Stimulated activated effector memory CD8-positive, alpha-beta T cell treated with anti-CD3 and anti-CD28 coated beads, Interleukin-12 subunit alpha, Interleukin-12 subunit beta, amount 100 ng/mL, for 72 hours (primary cell): ENCODE measurements at places on chromosomes 5 and 9.

DNA sequence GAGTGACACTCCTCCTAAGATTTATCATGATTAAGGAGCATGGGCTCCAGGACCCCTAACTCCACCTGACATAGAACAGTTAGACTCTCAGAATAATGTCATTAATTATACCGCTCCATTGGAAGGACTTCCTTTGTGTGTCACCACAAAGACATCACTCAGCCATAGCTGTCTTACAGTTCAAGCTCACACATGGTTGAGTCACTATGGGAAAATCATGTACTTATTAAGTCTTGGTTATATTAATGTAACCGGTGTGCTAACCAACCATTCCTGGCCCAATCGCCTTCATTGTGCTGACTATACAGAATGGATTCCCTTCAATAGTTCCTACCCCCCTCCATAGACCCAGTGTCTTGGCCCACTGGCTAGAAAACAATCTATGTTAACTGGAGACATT, 10.9 kb upstream of the MCCC2 start:
- peak; percentile 22 for DNase-seq

DNA sequence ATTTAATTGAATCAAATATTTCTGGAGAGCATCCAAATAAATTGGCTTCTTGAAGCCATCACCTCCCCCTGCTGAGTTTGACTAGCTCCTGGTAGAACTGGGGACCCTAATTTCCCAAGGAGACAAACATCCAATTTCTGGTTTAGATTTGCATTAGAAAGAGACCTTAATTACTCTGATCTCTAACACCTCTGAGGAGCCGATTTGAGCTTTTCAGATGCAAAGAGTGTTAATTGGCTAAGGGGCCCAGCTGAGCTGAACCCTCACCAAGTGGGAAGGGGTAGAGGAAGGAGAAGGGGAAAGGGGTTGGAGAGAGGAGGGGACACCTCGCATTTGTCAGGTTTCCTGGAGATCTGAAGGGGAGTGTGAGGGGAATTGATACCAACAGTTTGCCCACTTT, 145.4 kb upstream of the SHB start:
- no peak for DNase-seq

GRCh38 chr9:92179286-92180001, 64.2 kb upstream of the SPTLC1 start:
- DNase-seq = peak; percentile 45

GRCh38 chr9:21294364-21294774, 10.7 kb downstream of the IFNA5 start:
- no peak for DNase-seq

- no peak for DNase-seq
Observed at GRCh38 chr9:92710368-92710767, 40.4 kb upstream of the IPPK start.

- no peak for DNase-seq
Observed at GRCh38 chr9:99023831-99024230, 80.1 kb downstream of the COL15A1 start.

DNA sequence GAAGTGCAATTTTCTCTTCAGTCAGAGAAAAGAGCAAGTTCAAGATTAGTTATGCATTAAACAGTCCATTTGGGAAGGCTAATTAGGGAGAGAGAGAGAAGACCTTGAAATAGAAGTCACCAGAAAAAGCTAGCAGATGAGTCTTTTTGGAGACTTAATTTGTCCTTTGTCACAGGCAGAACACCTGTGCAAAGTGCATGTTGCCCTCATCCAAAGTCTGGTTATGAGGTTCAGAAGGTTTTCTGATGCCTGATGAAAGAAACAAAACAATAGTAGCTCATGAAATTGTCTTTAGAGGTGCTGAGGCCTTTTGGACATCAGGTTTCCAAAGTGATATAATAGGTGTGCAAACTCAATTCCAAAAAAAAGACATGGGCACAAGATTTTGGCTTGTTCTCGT, 199.3 kb downstream of the MAN2A1 start:
- DNase-seq = no peak

DNA sequence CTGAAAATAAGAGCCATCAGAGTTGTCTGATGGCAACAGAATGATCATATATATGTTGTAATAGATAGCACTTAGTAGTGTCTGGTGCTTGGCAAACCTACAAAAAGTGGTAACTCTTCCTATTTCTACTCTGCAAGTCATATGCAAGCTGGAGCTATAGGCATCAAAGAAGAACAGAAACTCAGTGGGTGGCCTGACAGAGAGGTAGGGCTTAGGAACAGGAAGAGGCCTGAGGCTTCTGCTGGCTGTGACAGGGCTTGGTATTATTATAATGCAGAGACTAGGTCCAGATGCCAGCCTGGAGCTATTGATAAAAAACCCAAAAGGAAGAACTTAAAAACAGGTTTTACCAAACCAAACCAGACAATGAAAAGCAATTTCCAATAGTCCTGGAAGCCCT, 4.4 kb upstream of the DIAPH1 start:
- DNase-seq = no peak

DNA sequence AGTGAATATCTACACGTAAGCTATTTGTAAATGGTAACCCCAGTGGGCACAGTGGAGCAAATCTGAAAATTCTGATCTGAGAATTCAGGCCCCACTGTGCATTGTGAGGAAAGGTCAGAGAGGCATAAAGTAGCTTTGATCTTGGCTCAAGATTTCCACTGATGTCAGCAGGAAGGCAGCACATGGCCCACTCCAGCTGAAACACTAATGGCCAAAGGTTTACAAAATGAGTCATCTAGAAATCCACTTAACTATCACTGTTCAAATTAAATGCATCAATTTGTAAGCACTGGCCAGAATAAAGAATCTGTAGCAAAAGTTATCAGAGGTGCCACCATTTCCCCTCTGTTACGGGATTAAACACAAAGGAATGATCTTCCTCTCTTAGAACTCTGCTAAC, 191.6 kb downstream of the C9orf152 start:
- no peak for DNase-seq

GRCh38 chr5:14405267-14405666, 176.3 kb upstream of the OTULINL start:
- no peak for DNase-seq

DNA sequence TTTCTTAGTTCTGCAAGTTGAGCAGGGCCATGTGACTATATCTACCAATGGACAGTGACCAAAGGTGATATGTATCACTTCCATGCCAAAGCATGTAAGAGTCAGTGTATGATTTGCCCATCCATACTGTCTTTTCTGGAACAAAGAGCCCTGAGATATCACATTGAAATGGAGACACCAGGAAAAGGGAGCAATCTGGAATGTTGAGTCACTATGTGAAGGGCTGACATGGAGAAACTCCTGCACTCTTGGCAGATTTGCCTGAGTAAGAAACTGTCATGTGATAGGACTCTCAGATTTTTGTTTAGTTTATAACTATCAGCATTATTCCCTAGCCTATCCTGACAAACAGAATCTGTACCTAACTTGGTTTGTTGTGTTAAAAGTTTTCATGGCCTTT, 29.8 kb upstream of the TMEM161B start:
- DNase-seq = no peak

GRCh38 chr5:91301106-91301846, 81.8 kb downstream of the ARRDC3 start:
- no peak for DNase-seq

DNA sequence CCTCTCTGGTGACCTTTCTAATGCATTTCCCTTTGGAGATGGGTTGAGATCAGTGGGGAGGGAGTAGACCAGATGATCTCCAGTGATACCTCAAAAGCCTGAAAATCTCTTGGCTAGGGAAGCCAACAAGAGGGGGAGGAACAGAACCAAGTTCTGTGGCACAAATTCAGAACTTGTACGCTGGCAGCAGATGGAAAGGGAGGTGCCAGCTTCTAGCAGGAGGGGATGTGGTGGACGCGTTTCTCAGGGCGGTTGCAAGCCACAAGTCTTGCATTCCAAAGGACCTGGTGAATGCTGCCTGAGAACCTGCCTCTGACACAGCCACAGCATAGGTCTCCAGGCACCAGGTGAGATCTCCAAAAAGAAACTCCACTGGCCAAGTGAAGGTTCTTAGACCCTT, 13.4 kb downstream of the SLIT3 start:
- DNase-seq = no peak

- DNase-seq = no peak
Observed at GRCh38 chr5:111236348-111236747, 12.2 kb downstream of the CAMK4 start.

- DNase-seq = no peak
Observed at GRCh38 chr9:120932086-120932823, 5.7 kb upstream of the TRAF1 start.

GRCh38 chr5:115494570-115495289, 49.8 kb downstream of the FEM1C start:
- no peak for DNase-seq

DNA sequence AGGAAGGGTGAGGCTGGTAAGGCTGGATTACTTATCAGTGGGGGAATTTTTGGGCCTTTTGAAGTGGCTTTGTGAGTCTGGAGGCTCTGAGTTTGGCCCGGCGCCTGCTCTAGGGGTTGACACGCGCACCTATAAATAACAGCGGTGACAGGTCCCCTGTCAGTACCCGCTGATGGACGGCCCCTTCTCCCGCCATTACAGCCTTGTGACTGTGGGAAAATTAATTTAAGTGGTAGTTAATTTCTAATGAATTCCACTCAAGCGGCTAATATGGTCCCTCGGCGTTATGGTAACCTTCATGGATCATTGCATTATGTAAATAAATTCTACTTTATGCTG, 16.5 kb downstream of the MRPL36 start:
- DNase-seq = no peak

GRCh38 chr9:137873408-137873807, 4.2 kb upstream of the CACNA1B start:
- no peak for DNase-seq

DNA sequence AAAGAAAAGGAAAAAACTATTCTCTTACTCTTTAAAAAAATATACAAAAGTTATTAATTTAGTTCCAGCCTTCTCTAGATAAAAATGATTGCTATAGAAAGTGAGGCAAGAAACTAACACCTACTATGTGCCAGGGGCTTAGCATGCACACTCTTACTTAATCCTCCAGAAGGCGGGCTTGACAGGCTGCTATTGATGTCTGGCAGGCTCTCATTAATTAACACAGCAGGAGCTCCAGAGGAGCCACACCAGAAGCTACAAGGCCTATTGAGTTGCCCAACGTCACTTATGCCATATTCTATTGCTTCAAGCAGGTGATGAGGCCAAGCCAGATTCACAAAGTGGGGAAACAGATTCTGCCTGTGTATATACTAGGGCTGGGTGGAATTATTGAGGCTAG, 54.6 kb upstream of the CLINT1 start:
- DNase-seq = no peak

GRCh38 chr5:167309941-167310517, 981.4 kb upstream of the WWC1 start:
- DNase-seq = no peak

DNA sequence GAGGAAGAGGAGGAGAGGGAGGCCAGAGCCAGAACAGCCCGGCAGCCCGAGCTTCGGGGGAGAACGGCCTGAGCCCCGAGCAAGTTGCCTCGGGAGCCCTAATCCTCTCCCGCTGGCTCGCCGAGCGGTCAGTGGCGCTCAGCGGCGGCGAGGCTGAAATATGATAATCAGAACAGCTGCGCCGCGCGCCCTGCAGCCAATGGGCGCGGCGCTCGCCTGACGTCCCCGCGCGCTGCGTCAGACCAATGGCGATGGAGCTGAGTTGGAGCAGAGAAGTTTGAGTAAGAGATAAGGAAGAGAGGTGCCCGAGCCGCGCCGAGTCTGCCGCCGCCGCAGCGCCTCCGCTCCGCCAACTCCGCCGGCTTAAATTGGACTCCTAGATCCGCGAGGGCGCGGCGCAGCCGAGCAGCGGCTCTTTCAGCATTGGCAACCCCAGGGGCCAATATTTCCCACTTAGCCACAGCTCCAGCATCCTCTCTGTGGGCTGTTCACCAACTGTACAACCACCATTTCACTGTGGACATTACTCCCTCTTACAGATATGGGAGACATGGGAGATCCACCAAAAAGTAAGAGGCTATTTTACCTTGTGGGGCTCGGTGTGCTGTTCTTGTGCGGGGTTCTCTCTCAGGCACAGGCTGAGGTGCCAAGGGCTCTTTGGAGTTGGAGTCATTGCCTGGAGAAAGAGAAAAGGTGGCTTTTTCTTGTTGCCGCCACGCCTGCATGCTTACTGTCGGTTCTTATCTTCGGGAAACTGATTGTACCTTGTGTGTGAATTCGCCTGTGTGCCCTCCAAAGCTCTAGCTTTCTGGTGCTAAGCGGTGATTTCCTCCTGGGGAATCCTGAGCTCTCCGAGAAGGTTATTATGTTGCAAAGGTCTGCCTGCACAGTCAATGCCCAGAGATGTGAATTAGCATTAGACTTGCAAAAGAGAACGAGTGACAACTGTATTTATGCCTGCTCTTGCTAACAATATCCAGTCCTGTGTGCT, at the start of gene ISL1:
TSS of gene ISL1 (plus strand) at position 318 of the 991 bp plus-strand sequence. CDS start at position 542, 224 bp downstream.
- no peak for DNase-seq

DNA sequence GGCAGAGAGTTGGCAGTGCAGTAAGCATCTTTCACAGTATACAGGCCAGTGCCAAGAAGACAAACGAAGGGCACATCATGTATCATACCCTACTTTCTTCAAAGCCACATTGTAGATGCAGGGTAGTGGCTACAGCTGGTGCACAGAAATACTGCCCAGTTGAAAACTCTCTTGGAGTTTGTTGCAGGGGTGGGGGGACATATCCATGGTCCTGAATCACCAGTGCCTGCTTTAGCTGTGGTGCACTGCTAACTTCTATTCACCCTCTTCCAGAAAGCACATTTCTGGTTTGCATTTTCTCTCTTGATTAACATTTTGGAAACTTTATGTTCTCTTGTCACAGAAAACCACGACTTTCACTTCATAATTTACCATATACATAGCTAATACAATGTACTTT, 196.6 kb downstream of the PAPPA start:
- DNase-seq = no peak

DNA sequence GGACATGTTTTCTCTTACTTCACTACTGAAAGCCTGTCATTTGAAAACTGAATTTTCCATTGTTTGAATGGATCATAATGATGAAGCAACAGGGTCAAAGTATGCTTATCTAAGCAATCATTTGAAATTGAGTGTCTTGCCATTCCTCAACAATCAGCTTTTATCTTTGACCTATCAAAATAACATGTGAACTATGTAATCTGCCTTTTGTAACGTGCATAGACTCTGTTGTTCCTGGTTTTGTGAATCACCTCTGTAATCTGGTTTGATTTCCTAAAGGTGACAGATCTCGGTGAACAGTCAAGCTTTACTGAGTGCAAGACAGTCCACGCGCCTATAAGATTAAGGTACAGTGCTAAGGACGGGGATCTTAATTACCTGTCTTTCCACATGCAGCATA, 3.3 kb downstream of the MEF2C start:
- DNase-seq = no peak

GRCh38 chr9:10055886-10056395, 556.9 kb downstream of the PTPRD start:
- no peak for DNase-seq

DNA sequence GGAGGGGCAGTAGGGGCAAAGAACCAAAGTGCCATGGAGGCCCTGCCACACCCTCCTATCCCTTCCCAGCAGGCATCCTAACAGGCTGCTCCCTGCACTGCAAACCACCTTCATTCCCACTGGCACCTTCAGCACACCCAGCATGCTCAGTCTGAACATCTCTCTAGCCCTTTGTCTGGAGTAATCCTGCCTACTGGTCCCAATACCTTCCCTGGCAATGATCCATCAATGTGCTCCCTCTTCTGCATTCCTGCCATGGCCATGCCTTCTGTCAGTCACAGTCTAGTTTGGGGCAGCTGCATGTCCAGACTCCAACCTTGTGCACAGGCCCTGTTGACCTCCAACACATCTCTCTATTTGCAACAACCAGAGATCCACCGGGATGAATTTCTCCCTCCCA, 4.9 kb downstream of the MACROH2A1 start:
- DNase-seq = no peak

- DNase-seq = no peak
Observed at GRCh38 chr9:90860826-90861225, 59.2 kb downstream of the SYK start.
